Chondrocyte (in vitro differentiated cells): ENCODE measurements at places on chromosomes 12 and 14.
A peak's percentile ranks its signal among the peaks of the same experiment; 100 is the strongest.

GRCh38 chr12:112236386-112236785 is 111.0 kb downstream of the TRAFD1 start:
- no peak for DNase-seq

DNA sequence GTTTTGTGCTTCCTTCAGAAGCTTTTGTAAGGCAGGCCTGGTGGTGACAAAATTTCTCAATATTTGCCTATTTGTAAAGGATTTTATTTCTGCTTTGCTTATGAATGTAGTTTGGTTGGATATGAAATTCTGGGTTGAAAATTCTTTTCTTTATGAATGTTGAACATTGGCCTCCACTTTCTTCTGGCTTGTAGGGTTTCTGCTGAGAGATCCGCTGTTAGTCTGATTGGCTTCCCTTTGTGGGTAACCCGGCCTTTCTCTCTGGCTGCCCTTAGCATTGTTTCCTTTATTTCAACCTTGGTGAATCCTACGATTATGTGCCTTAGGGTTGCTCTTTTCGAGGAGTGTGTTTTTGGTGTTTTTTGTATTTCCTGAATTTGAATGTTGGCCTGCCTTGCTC is 58.2 kb downstream of the NUBPL start:
- no peak for DNase-seq

DNA sequence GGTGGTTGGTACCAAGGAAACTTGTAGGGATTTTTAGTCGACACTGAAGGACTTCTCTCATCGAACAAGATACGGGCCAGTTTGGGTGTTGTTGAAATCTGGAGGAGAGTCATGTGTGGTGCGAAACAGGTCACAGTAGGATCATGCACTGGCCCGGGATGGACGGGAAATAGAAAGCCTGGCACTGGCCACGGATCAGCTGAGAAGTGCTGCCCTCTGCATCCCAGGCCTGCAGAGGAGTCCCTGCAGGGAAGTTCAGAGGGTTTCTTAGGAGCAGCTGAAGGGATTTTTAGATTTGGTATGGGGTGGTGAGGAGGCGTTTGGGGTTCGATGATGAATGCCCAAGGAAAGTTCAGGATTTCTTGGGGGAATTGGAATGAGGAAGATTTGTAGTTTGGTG is 63.1 kb downstream of the TSPAN9 start:
- DNase-seq: peak; percentile 42

DNA sequence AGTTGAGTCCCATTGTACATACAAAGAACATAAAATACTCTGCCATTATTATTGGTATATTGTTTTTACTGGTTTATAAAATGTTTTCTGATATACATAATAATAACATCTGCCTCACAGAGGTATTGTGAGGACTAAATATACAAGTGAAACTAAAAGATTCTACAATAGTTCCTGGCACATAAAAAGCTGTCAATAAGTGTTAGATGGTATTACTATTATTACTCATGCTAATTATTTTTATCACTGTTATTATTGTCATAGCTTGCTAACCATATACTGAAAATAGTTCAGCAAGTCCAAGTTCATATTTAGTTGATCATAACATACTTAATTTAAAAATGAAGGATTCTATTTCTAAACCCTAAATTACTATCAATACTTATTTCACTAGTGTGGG is 34.4 kb downstream of the BTG1 start:
- DNase-seq: no peak

GRCh38 chr14:67952786-67953185 is 133.2 kb downstream of the RAD51B start:
- no peak for DNase-seq

GRCh38 chr14:93496856-93497741 is 66.4 kb downstream of the UNC79 start:
- DNase-seq: no peak

- no peak for DNase-seq
Observed at GRCh38 chr12:69284131-69284530, 44.8 kb downstream of the CPSF6 start.

GRCh38 chr12:6553051-6553868 is 2.6 kb downstream of the IFFO1 start:
- no peak for DNase-seq

DNA sequence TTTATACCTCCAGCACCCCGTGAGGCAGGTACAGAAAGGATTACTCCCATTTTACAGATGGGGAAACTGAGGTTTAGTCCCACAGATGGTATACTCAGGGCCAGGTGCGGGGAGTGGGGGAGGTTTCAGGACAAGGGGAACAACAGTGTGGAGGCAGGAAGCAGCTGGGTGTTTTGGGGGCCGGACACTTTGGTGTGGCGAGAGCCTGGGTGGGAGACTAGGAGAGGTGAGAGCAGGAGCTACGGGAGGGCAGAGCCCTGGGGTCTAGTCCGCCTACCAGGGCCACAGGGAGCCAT is 61.7 kb downstream of the DIO3 start:
- no peak for DNase-seq

- no peak for DNase-seq
Observed at GRCh38 chr12:131436922-131437705, 273.8 kb upstream of the SFSWAP start.

DNA sequence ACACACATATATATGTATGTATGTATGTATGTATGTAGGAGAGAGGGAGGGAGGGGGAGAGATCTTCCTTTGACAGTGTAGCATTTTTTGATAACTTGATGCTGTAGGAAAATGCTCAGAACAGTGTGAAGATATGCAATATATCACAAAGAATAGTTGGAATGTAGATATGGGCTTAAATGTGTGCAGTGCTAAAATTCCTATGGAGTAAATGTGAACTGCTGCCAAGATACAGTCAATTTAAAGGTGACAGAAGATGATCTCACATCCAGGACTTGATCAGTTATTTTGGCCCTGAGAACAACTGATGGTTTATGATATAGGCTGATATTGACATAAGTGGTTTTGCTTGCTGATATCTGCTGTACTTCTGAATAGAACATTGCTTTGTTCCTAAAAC is 84.2 kb downstream of the DAAM1 start:
- DNase-seq: no peak

DNA sequence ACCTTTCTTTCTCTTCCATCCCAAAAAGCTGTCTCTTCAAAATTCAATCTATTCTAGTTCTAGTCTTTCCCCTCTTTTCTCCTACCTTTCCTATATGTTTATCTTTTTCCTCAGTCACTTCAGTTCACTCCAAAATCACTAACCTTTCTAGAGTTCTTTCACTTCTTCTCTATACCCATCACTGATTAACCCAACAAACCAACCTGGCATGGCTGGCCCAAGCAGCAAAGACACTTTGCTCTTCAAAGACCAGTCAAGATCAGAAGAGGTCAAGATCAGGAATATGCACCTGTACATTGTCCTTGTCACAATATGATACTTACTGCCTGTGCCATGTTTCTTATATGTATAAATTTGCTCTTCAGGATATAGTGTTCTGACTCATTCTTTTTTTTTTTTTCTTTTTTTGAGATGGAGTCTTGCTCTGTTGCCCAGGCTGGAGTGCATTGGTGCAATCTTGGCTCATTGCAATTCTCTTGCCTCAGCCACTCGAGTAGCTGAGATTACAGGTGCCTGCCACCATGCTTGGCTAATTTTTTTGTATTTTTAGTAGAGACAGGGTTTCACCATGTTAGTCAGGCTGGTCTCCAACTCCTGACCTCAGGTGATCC is 112.9 kb downstream of the C12orf42 start:
- DNase-seq: no peak

GRCh38 chr12:110234331-110234751 is 46.7 kb upstream of the ATP2A2 start:
- no peak for DNase-seq

GRCh38 chr14:98908050-98908449 is 363.9 kb downstream of the BCL11B start:
- DNase-seq: no peak

DNA sequence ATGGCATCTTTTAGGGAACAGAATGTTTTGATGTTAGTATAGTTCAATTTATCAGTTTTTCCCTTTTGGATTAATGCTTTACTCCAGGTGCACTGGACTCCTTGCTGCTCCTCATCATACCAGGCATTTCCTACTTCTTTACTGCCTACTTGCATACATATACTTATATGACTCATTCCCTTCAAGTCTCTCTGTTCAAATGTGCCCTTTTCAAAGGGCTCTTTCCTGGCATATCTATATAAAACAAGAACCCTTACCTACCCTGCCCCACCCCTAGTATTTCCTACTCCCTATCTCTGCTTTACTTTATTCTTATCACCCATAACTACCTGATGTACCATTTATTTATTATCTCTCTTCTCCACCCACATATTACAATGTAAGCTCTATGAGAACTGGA is 90.6 kb downstream of the CAPZA3 start:
- DNase-seq: no peak

DNA sequence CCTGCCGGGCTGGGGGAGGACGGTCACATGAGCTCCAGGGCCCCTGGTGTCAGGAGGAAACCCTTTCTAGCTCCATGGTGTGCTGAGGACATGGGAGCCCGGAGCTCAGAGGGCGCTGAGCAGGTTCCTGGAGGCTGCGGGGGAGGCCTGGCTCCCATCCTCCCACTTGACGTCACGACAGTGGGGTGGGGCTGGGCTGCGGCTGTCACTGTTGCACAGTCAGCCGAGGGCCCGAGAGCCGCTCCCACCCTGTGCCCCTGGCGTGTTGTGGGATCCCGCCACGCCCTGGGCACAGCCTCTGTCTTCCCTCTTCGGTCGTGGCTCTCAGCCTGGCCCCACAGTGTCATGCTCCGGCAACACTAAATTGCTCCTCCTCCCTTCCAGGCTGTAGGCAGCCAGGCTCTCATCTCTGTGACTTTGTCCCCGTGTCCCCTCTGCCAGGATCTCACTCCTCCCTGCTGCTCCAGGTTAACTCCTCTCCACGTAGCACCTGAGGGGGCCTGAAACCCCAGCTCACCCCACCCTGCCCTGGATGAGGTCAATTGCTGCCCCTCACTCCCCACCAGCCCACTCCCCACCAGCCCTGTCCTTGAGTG is 33.0 kb downstream of the BEGAIN start:
- DNase-seq: no peak

- DNase-seq: no peak
Observed at GRCh38 chr12:120257041-120257821, 8.3 kb downstream of the PXN start.

- DNase-seq: no peak
Observed at GRCh38 chr14:81464253-81465002, 64.3 kb upstream of the STON2 start.

DNA sequence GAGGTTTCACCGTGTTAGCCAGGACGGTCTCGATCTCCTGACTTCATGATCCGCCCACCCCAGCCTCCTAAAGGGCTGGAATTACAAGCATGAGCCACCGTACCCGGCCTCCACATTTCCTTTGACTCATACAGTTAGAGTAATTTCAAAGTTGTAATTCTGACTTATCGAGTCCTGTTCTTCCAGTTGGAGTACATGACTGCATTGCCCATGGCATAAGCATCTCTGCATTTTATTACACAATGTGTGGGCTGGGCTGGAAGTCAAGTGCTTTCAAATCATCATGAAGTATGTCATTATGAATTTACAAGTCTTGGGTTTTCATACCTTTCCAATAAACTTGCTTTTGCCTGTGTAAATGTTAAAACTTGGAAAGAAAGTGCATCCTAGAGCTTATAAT is 1295.7 kb upstream of the FLRT2 start:
- DNase-seq: no peak

GRCh38 chr12:131776237-131776889 is 51.8 kb upstream of the MMP17 start:
- DNase-seq: no peak

DNA sequence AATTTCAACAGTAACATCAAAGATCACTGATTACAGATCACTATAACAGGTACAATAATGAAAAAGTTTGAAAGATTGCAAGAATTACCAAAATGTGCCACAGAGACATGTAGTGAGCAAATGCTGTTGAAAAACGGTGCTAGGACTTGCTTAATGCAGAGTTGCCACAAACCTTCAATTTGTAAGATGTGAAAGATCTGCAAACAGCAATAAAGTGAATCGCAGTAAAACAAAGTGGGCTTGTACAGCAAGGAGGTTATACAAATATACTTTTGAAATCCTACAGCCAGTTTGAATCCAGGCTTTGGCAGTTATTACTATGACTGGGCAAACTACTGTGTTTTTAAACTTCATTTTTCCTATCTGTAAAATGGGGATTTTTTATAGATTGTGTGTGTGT is 1.0 kb upstream of the PLEKHA5 start:
- DNase-seq: no peak

DNA sequence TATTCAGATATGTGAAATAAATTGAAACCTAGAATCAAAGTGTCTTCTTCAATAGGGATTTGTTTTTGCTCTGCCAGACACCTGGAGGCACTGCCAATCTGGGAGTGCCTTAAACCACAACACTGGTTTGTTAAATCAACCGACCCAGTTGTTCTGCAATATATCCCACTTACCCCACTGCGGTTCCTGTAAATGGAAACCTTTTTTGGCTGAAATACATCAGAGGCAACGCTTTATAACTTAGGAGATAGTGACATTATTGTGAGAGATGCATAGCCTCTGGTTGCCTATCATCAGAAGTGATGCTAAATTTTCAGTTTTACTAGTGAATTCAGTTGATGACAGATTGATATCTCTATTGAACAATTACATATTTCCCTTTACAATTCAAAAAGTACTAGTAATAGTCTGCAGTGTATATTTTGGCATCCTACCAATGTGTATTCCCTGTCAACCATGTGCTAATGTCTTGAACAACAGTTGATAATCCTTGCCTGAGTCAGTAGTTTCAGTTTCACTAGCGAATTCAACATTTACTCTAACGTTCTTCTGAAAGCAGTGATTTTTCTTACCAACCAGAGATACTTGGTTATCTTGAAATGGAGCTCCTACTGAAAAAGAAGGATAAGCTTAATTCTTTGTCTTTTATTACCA is 30.5 kb downstream of the PPP2R5C start:
- no peak for DNase-seq

- DNase-seq: no peak
Observed at GRCh38 chr12:114168061-114168460, 201.9 kb upstream of the RBM19 start.
